NCI-H1092 (cell line): ENCODE measurements at places on chromosomes 2 and 18.

GRCh38 chr2:201261471-201261870 is 1.1 kb downstream of the CASP8 start:
- no peak for DNase-seq

GRCh38 chr2:45794134-45794617 is 142.7 kb downstream of the PRKCE start:
- DNase-seq: no peak

- no peak for DNase-seq
These were observed 6.7 kb upstream of the PNO1 start for GRCh38 chr2:68151037-68151436.

DNA sequence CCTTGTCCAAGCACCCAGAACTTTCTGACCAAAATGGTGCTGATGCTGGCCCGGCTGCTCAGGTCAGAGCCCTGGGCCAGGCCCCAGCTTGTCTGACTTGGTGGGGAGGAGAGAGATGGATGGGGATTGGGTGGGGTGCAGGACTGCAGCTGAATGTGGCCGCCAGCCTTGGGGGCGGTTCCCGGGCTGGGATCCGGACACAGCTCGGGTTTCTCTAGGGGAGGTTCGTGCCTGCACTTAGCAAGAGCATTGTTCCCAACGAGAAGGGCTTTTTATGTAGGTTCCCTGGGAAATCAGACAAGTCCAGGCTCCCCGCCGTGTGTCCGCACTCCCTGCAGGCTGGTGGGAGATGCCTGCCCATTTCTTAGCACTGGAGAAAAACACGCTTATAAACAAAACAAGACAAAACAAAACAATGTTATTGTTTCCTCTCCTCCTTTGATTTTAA is 50.5 kb upstream of the HS6ST1 start:
- DNase-seq: no peak

DNA sequence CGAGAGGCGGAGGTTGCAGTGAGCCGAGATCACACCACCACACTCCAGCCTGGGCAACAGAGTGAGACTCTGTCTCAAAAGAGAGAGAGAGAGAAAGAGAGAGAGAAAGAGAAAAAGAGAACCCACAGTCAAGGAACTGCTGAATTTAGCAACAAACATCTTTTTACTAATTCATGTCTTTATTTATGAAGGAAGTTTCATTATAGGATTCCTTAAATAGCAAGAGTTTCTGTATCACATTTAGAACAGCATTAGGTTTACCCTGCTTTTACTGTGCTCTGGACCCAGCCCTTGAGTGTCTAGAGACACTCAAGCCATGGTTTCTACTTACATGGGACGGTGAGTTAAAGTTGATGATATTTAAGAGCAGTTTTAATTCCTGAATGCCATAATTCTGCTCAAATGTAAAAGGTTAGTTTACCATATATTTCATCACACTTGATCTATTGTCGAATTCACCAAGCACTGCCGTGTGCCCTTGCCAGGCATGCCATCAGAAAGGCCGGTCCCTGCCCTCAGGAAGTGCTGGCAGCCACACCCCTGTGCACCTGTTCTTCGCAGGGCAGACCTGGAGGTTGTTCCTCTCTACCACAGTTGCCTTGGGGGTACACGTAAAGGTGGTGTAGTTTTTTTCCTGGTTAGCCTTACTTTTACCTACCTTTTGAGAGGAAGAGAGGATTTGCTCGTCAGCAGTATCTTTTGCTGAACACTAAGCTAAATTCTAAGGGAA is 153.3 kb downstream of the LDLRAD4 start:
- no peak for DNase-seq

- DNase-seq: no peak
These were observed 43.2 kb upstream of the GPR75 start for GRCh38 chr2:53903011-53903410.

GRCh38 chr2:113818382-113818951 is 62.0 kb upstream of the SLC35F5 start:
- no peak for DNase-seq

GRCh38 chr2:131092458-131093005 is 728 bp downstream of the FAM168B start:
- DNase-seq: no peak

DNA sequence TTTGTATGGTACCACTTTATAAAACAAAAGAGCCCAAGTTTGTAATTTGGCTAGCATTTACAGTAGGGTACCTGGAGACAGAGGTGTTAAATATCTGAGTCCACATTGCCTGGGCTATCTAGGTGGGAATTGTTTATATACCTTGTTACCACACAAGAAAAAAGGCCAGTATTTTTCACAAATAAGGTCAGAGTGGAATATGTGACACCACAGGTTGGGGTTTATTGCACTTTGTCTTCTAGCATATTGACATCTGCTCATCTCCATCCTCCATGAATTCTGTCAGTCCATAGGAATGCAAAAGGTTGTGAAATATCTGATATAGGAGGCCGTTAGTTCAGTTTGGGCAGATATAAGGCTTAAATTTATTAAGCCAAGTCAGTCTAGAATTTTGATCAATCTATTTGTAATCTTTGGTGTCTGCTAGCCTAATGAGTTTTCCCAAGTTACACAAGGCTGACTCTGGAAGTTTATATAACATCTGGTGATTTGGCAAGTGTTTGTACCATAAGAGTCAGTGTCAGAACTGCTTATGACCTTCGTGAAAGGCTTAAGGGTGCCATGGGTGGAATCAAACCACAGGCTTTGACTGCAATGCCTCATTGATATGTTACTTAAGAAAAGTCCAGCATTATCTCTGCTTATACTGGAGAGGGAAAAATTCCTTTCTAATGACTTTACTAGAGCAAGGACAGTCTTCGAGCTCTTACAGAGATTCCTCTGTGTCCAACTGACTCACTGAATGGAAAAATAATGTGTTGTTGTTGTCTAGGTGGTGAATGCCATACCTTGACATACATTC is 11.3 kb upstream of the DPP4 start:
- no peak for DNase-seq

DNA sequence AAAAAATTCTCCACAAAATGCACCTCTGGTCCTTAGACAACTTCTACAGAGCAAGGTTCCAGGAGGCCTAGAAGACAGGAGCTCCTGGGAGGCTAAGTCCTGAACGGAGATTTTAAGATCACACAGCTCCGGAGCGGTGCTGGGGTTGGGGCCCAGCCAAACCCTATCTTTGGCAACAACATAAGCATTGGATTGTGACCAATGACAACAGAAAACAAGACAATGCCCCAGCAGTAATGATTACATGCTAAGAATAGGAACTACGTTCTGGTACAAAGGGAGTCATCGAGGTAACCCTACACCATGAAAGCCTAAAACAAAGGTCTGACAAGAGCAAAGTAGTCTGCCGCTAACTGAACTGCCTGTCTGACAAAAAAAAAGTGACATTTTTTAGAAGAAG is 171.2 kb downstream of the CMPK2 start:
- no peak for DNase-seq
